BJ (cell line): ENCODE measurements at places on chromosomes 7 and 10. TPM values are rescaled to one million over a fixed set of nuclear protein-coding genes. Genes with fewer than 3 reads are reported as not detected.

SUN3 gene
- polyA plus RNA-seq: not detected in 2 replicates

OR2A1 gene
- 0.13 TPM in 1 of 2 replicates, not detected in the other for polyA plus RNA-seq

DNA sequence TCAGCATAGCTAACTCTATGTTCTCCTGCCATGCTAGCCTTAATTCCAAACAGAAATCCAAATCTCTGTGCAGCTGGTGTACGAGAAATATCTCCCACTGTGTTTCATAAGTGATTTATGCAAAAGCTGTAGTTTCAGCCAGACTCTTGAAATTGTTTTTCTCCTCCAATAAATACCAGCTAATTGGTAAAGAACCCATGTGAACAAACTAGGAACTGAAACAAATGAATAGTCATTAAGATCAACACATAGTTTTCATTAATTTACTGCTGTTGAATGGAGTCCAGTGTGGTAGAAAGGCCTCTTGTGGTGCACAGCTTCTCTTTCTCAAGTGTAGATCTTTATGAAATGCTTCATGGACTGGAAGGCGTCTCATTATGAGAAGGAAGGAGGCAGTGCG is 18.4 kb downstream of the PPP1R17 start:
- DNase-seq: no peak

- DNase-seq: no peak
Measured at GRCh38 chr7:139651308-139651707, 126.5 kb downstream of the HIPK2 start.
